Nephron progenitor cell (in vitro differentiated cells): ENCODE measurements at places on chromosomes 16 and 17.

DNA sequence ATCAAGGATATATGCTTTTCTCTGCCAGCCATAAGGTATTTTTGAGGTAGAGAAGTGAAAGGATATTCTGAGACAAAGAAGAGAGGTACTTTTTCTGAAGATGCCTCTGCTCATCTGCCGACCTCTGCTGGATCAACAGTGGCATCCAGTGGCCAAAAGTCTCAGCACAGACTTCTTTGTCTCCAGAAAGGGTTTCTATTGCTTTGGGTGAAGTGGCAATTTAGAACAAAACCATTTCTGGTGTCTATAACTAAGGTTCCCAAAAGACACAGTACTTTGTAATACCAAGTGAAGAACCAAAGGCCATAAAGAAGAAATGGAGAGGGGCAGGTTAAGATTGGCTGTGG, 155.2 kb upstream of the C17orf78 start:
- DNase-seq = peak; percentile 34

DNA sequence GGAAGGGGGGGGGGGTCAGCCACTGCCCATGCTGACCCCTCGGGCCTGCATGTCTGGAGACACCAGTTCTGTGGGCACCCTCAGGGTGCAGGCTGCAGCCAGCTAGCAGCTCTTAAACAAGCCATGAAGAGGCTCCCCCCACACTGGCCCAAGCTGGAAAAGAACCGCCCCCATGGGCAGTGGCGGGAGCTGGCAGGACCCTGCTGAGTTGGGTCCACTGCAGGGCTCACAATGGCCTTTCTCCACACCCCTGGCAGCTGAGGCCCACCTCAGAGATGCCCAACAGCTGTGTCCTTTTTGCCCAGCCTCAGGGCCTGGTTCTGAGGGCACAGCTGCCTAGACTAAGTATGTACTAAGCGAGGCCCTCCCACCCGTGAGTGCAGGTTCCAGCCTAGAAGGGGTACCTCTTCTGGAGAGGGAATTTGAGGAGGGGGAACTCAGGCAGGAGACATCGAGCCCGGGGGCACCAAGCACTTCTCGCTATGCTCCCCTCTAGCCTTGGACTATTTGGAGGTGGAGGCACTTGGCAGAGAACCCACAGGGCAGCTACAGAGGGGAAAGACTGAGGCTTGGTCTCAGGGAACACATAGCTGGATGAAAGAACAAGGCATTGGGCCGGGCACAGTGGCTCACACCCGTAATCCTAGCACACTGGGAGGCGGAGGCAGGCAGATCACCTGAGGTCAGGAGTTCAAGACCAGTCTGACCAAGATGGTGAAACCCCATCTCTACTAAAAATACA, 3.2 kb downstream of the THRA start:
- DNase-seq = no peak

- no peak for DNase-seq
Observed at GRCh38 chr17:65208717-65209116, 71.5 kb downstream of the RGS9 start.

GRCh38 chr17:60720763-60721531, 43.3 kb downstream of the BCAS3 start:
- DNase-seq = peak; percentile 45

DNA sequence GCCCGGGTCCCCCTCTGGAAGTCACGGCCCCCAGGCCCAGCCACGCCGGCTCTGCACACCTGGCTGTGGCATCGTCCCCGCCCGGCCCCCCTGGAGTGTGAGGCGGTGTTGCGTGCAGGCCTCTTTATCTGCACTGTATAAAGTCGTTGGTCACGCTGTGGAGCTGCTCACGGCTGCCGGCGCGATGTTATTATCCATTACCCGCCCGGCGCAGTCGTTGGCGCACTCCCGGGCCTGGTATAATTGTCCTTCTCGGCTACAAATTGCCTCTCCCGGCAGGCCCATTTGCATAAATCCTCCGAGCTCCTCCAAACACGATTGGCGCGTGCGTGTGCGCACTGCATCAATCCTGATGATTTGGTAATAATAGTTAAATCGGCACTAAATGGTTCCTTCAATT, 57.8 kb downstream of the BAHCC1 start:
- no peak for DNase-seq

DNA sequence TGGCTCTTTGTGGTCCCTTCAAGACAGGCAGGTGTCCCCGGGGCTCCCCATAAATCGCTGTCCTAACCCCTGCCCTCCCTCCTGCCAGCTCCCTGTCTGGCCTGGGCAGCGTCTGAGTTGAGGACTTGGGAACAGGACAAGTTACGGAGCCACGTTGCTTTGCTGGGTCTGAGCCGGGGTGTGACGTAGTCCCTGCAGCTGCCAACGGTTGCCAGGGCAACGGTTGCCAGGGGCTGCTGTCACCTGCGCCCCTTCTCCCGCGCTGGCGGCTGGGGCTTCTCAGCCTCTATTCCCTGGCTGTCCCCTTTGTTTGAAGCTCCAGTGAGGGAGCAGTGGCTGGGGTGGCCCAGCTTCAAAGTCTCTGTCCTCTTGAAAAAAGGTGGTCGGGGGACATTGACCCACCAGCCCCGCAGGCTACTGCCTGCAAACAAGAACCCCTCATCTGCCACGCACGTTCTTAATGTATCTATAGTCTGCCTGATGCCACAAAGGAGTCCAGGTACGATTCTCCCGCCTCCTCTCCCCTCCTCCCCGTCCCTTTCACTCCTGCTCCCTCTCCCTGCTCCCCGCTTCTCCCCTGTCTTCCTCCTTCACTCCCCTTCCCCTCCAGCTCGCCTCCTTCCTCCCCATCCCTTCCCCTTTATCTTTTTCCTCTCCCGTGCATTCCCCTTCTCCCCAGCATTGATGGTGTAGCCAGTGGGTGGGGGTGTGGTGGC, 10.9 kb downstream of the ADGRG1 start:
- peak; percentile 83 for DNase-seq

- no peak for DNase-seq
Observed at GRCh38 chr17:63546308-63547082, 3.8 kb upstream of the DCAF7 start.
